ENCODE measurements at places on chromosomes 3 and 15.

DNA sequence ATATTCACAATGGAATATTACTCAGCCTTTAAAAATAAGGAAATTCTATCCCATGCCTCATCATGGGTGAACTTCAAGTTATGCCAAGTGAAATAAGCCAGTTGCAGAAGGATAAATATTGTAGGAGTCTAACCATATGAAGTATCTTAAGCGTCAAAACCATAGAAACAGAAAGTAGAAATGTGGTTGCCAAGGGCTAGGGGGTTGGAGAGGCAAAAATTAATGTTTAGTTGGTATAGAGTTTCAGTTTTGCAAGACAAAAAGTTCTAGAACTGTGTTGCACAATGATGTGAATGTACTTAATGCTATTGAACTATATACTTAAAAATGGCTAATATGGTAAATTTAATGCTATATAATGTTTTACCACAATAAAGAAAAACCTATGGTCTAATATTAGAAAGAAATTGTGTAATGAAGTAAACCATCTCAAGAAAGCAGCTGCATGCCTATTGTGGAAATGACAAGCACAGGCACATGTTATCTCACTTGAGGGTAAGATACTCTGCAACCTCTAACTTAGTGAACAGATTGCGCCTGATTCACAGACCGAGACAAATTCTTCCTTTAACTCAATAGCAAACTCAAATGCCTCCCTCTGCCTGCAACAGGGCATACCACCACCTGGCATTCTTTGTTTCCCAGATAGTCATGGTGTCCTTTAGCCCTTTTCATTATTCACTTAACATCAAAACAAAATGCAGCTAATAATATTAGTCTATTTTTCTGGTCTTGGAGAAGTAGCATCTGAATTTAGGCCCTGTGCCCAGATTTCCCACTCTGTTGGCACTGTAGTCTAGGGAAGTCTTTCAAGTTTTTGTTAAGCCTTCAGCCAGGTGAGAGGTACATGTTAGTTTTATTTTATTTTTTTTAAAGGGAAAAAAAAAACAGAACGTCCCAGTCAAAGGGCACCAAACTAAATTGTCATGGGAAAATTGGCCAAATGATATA, 80.2 kb upstream of the ACP3 start:
- DNase-seq = no peak

- DNase-seq = no peak
These were observed 4.0 kb upstream of the DENND6A start for GRCh38 chr3:57696801-57697321.

DNA sequence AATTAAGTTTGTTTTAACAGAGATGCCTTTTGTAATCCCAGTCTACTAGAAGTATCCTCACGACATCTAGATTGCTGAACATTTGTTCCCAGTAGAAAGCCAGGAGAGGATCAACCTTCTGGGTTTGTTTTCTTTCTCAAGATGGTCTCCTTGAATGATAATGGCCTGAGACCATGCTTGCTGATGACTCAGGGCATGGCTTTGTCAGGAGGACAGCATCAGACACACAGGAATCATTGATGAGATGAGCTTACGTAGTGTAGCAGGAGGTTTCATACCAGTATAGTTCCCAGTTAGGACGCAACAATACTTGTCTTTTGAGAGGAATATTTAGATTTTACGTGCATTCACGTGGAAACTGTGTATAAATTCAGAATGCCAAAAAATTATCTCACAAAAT, 38.6 kb downstream of the ATP1B3 start:
- no peak for DNase-seq

DNA sequence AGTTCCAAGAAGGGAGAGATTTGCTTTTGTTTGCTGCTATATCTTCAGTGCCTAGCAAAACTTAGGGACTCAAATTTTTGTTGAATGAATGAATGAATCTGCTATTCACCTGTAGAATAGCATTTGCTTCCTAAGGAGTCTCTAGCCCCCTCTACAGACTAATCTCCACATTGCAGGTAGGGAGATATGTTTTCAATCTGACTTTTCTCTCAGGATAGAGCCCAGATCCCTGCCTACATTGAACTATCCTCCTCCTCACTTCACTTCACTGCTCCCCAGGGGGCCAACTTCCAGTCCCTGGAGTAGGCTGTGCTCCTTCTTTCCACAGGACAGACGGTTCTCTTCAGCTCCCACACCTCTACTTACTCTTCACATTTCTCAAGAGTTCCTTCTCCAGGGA, 81.9 kb upstream of the PTX3 start:
- no peak for DNase-seq

- no peak for DNase-seq
These were observed 58.5 kb downstream of the CCNL1 start for GRCh38 chr3:157101486-157101885.

- DNase-seq = no peak
These were observed 105.3 kb downstream of the CD47 start for GRCh38 chr3:107985496-107985895.

- no peak for DNase-seq
These were observed 732 bp downstream of the FAM43A start for GRCh38 chr3:194686414-194686815.

GRCh38 chr15:43150191-43150929, 17.0 kb downstream of the TMEM62 start:
- peak; percentile 70 for DNase-seq

- DNase-seq = no peak
These were observed 131.7 kb downstream of the GABRB3 start for GRCh38 chr15:26641144-26641543.

DNA sequence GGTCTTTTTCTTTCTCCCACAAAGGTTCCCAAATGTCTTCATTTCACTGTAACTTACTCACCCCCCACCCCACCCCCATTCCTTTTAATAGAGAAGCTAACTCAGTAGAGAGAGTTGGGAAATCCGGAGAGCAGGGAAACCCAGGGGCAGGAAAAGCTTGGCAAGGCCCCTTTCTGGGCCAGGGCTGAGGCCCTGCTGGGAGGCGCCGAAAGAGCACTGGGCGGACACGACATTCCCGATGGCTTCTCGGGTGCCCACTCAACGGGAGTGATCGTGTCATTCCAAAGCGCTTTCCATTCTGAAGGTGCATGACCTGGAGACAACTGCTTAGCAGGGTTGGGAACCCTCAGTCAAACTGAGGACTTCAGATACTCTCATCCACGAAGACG, 1.6 kb upstream of the DALRD3 start:
- peak; percentile 63 for DNase-seq

DNA sequence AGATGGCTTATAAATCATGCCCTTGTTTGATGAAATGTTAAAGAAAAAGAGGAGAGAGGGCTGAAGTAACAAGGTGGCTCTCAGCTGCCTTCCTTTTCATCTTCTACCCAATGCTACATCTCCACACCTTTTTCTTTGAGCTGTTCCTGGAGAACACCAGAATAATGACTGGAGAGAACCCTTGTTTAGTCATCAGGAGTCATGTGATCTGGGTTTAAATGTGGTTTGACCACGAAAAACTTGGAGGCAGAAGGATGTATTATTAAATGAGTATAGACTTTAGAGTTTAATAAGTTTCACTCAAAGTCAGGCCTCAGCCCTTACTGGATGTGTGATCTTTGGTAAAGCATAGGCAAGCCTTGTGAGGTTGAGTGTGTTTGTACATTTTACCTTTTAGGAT, 230.3 kb upstream of the TBL1XR1 start:
- DNase-seq = no peak

GRCh38 chr3:52126036-52126435, 28.2 kb downstream of the POC1A start:
- DNase-seq = no peak

- DNase-seq = no peak
These were observed 17.8 kb downstream of the HERC1 start for GRCh38 chr15:63815796-63816533.

DNA sequence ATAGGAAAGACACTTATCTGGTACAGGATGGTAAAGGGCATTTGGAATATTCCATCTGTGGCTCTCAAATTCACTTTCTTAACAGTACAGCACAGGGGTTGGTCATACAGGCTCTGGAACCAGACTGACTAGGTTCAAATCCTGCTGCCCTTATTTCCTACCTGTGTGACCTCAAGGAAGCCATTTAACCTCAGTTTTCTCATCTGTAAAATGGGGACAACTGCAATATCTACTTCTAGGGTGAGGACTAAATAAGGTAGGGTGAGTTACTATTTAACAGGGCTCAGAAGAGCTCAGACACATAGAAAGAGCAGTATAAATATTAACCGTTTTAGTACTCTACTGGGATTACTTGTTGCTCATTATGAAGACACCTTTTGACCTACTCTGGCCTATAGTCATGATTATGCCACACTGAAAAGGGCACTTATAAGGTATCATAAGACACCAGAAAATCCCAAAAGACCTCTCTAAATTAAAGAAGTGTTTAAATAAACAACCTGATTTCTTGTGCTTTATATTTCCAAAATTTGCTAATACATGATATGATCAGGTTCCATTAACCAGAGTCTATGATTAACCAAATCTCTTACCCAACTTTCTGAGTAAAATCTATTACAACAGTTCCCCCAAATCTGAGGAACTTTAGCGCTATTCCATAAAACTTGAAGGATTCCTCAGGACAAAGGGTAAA, 6.5 kb downstream of the RFTN1 start:
- DNase-seq = no peak

DNA sequence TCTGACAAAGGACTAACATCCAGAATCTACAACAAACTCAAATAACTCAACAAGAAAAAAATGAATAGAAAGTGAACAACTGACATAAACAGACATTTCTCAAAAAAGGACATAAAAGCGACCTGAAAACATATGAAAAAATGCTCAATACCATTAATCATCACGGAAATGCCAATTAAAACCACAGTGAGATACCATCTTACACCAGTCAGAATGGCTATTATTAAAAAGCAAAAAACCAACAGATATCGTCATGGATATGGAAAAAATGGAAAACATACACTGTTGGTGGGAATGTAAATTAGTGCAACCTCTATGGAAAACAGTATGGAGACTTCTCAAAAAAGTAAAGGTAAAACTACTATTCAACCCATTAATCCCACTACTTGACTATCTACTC, 53.3 kb downstream of the ZNF385D start:
- no peak for DNase-seq

DNA sequence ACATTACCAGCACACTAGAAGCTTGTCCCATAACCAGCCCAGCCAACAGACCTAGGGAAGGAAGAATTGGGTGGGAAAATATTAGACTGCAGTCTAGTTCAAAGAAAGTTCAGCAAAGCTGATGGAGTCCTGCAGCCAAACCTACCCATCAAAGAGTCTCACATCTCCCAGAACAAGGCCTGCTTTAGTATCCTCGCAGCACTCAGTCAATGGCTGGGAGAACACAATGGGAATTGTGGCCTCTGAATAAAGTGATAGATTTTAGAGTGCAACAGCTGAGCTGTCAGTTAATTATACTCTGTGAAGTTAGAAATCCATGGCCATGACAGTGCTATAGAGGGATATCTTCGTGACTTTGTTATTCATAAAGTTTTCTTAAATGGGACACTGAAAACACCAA, 207.2 kb upstream of the NAALADL2 start:
- no peak for DNase-seq

DNA sequence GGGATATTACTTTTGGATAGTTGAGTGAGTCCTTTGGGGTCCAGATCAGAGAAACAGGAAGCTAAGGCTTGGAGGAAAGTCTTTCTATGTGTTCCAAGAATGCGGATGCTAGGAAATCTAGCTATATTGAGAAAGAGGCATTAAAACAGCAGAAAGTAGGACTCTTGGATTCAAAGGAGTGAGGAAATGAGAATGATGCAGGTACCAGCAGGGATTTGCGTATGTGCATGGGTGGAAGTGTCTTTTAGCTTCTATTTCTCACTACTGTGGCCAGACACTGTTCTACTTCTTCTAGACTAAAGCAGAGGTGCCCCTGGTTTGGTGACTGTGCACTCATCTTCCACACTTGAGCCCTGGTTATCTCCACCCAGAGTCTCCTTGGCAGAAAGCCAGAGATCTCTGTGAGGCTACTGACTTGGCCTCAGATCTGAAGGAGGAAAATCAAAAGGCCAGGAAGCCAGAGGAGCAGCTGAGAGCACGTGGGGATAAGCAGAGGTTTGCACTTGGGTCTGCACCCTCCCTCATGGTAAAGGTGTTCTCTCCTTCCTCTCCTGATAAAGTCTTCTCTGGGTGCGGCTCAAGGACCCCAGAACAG, 44.3 kb downstream of the ATP2B2 start:
- no peak for DNase-seq

DNA sequence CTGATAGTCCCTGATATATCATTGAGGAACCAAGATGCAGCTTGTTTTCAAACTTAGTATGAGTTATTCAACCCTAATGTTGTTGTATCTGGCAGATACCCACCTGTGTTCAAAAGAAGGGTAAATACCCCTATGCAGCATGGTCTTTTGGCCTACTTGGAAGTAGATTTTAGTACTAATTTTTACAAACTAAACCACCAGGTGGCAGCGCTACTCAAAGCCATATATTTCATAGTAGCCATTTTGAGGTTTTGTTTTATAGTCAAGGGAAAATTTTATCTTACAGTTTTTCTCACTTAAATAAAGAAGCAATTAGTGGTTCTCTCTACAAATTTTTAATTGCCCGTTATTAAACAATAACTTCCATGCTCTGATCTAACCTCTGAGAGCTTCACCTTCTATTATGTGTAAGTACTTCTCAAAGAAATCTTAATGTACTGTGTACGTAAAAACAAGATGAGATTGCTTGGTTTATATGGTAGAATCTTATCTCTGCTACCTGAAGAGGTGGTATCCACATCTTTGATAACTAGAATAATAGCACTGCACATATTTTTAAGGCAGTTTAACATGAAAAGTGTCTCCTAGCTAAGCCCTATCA, 31.5 kb upstream of the MLF1 start:
- peak; percentile 68 for DNase-seq
